H1 (cell line): ENCODE measurements at places on chromosomes 5 and 9.
A peak's percentile ranks its signal among the peaks of the same experiment; 100 is the strongest.

- peak; percentile 61 for DNase-seq
Observed at GRCh38 chr9:120713257-120714087, 798 bp downstream of the MEGF9 start.

DNA sequence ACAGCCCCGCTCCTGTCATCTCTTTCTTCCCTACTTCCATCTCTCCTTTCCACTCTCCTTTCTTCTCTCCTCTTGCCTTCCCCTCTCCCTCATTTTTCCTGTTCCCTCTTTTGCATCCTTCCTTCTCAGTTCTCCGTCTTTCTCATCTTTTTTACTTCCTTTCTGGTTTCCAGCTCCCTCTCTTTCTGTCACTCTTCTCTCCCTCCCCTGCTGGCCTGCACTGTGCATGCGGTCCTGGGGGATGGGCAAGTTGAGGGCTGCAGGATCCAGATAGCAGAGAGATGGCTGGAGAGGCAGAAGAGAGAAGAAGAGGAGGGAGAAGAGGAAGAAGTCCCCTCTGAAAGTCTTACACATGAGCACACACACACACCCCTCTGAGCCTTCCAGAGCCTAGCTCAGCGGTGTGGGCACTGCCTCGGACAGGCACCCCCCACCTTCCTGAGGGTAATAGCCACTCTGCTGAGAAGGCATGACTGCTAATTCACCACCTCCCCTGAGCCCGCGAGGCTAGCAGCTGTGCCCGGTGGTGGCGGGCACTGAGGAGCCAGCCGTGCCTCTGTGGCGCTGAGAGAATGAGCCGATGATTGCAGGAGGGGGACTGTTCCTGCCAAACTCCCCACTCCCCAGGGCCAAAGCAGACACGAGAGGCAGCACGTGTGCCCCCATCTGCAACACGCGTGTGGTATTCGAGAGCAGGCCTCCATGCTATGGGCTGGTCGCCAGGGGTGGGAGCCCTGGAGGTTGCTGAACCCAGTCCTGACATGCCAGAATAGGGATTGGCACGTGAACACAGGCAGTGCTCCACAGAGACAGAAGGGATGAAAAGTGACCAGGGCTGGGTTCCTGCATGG lies 3.7 kb upstream of the CAMK2A start:
- DNase-seq = no peak

- no peak for DNase-seq
Observed at GRCh38 chr9:91817493-91818224, 132.4 kb downstream of the ROR2 start.

GRCh38 chr9:127550282-127550681 lies 61.8 kb upstream of the STXBP1 start:
- no peak for DNase-seq

DNA sequence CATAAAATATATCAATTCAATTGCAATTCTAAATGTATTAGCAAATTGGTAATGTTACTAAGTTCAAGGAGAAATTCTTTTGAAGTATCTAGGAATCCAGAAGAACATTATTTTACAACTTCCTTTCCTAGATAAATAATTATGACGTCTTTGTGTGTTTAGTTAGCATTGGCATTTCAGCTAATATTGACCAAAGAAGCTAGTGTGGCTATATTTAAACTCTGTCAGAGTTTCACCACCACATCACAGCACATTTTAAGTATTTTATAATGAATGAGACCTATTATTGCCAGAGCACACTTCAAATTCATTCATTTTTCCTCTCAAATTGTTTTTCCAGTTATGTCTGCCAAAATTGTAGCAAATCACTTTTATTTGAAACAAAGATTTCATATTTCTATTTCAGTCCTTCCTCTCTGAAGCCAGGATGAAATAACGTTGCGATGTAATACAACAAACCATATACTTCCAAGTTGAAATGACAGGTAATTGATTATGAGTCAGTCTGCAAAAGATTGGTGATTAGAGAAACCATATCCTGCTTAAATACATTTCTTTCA lies 18.9 kb downstream of the PLK2 start:
- no peak for DNase-seq
